ENCODE measurements at places on chromosomes 5 and 9.

DNA sequence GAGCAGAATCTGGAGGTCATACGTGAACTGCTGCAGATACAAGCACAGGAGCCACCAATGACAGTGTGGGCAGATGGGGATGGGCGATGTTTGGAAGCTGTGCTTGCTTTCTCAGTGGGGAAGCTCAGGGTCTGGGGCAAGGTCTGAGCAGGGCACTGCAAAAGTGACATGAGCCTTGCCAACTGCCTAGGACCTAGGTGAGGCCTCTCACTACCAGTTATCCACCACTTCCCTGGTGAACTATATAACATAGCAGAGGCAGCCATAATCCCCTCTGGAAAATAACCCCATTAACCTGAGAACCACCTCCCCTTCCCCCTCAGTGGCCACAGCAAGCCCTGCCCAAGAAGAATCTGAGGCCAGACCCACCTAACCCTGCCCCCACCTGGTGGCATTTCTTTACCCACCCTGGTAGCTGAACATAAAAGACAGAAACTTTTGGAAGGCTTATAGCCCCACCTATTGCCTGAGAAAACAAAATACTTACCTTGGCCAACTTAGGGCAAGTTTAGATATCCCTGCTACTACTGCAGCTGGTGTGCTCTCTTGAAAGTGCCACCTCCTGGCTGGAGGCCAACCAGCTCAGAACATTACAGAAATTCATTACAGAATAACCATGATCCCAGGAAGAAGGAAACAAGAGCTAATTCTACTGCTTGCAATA lies 18.8 kb upstream of the SPEF2 start:
- H3K36me3 ChIP-seq, result no peaks in the 10 kb centered on the region
- H3K27ac ChIP-seq, result no peak overlapping the region
- no peak overlapping the region for H3K4me3 ChIP-seq
- no peaks in the 10 kb centered on the region for H3K27me3 ChIP-seq
- DNase-seq, result no peak
- H3K4me1 ChIP-seq, result no peaks in the 10 kb centered on the region

DNA sequence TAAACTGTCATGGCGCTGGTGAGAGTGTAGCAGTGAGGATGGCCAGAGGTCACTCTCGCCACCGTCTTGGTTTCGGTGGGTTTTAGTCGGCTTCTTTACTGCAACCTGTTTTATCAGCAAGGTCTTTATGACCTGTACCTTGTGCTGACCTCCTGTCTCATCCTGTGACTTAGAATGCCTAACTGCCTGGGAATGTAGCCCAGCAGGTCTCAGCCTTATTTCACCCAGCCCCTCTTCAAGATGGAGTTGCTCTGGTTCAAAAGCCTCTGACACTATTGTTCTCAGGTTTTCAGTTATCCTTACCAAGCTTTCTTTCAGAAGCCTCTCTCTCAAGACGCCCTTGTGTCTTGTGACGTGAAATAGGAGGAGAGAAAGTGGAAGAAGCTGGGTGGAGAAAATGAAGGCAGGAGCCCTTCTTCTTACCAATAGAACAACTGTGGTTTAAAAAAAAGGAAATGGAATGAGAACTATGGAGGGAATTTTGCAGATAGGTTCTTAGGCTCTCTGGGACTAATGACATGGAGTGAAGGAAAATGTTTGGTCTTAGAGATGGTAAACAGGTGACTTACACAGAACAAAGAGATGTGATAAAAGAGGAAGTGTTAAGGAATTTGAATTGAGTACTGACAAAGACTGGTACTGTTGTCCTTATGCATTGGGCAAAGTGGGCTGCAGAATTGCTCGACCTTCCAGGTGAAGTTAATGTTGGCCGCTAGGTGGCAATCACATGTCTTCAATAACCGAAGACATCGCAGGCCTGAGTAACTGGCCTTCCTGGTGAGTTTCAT lies 133.3 kb upstream of the RAI14 start:
- no peaks in the 10 kb centered on the region for H3K36me3 ChIP-seq
- no peak for DNase-seq
- no peaks in the 10 kb centered on the region for H3K27me3 ChIP-seq

DNA sequence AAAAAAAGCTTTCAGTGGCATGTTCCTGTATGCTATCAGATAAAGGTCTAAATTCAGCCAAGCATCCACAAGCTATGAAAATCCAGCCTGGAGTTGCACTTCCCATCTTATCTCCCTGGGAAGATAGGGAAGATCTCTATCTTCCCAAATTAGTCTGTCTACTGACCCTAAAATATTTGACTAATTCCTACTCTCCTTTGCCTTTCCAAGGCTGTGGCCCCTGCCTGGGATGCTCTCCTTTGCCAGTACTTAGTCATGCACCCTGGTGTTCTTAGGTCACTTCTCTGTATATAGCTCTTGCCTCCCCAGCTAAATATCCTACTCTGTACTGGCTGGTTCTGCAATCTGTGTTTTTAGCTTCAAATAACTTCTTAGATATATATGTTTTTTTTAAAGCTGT lies 44.0 kb upstream of the PLPP1 start:
- H3K27me3 ChIP-seq, result no peaks in the 10 kb centered on the region
- H3K36me3 ChIP-seq, result no peaks in the 10 kb centered on the region
- H3K27ac ChIP-seq, result no peak overlapping the region

GRCh38 chr9:6894135-6894534 lies 136.4 kb downstream of the KDM4C start:
- no peak overlapping the region for H3K4me3 ChIP-seq
- no peak for DNase-seq
- peaks cover 3% of the 10 kb centered on the region for H3K4me1 ChIP-seq
- no peaks in the 10 kb centered on the region for H3K36me3 ChIP-seq
- no peak overlapping the region for H3K27ac ChIP-seq
- no peaks in the 10 kb centered on the region for H3K27me3 ChIP-seq

GRCh38 chr9:121281614-121282276 lies 13.8 kb downstream of the GSN start:
- no peaks in the 10 kb centered on the region for H3K27me3 ChIP-seq
- H3K27ac ChIP-seq, result peak overlapping the region; percentile 90
- no peak overlapping the region for H3K4me3 ChIP-seq
- peaks cover 72% of the 10 kb centered on the region for H3K4me1 ChIP-seq
- peaks cover 13% of the 10 kb centered on the region for H3K36me3 ChIP-seq
- peak; percentile 98 for DNase-seq

DNA sequence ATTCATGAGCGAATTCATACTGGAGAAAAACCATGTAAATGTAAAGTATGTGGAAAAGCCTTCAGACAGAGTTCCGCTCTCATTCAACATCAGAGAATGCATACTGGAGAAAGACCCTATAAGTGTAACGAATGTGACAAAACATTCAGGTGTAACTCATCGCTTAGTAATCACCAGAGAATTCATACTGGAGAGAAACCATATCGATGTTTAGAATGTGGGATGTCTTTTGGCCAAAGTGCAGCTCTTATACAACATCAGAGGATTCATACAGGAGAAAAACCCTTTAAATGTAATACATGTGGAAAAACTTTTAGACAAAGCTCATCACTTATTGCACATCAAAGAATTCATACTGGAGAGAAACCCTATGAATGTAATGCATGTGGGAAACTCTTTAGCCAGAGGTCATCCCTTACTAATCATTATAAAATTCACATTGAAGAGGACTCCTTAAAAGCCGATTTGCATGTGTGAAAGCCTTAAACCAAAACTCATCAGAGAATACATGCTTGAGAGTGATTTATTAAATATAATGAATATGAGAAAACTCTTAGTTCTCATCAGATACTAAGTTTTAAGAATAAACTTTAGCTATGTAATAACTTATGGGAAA lies 11.8 kb upstream of the ZFP2 start:
- H3K36me3 ChIP-seq, result peaks cover 10% of the 10 kb centered on the region
- no peak overlapping the region for H3K27ac ChIP-seq

DNA sequence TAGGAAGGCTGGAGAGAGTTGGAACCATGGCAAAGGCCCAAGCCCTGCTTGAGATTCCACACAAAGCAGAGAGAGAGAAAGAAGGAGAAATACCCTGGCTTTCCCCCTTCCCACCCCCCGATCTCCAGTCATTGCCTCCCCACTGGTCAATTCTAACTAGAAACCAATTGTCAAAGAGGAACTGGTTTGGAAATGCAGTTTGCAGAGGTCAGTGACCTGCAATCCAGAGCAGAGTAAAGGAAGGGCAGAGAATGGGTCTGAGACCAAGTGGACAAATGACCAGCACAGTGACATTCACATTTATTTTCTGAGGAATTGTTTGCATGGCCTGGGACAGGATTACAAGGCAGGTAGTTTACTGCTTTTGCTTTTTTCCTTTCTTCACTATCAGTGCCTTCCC lies 37.5 kb upstream of the ZFYVE16 start:
- H3K27me3 ChIP-seq, result no peaks in the 10 kb centered on the region
- H3K4me3 ChIP-seq, result no peak overlapping the region
- no peak overlapping the region for H3K27ac ChIP-seq
- H3K4me1 ChIP-seq, result no peaks in the 10 kb centered on the region
- H3K36me3 ChIP-seq, result no peaks in the 10 kb centered on the region
- DNase-seq, result no peak

GRCh38 chr9:1658661-1659362 lies 356.3 kb upstream of the SMARCA2 start:
- no peak overlapping the region for H3K27ac ChIP-seq
- no peak overlapping the region for H3K4me3 ChIP-seq
- H3K36me3 ChIP-seq, result no peaks in the 10 kb centered on the region
- no peaks in the 10 kb centered on the region for H3K27me3 ChIP-seq
- H3K4me1 ChIP-seq, result no peaks in the 10 kb centered on the region
- DNase-seq, result no peak

DNA sequence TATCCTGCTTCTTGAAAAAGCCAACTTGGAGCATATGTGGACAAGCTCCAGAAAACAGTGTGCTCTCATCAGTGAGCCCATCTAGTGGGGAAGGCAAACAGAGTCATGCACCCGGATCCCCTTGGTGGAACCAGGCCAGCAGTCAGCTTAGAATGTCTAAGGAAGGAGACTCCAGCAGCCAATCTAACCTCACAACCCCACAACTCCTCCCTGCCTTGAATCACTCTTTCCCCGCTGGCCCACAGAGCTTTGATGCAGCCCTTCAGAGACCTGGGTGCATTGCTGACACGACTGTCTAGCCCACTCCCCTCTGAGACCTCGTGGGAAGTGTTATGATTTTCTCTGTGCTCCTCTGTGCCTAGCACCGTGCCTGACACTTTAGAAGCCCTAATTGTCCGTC lies 623.7 kb downstream of the BNC2 start:
- H3K36me3 ChIP-seq, result no peaks in the 10 kb centered on the region
- no peak for DNase-seq
- no peaks in the 10 kb centered on the region for H3K27me3 ChIP-seq
- H3K27ac ChIP-seq, result no peak overlapping the region

GRCh38 chr9:104068546-104068945 lies 25.6 kb upstream of the SMC2 start:
- no peak overlapping the region for H3K27ac ChIP-seq
- no peak overlapping the region for H3K4me3 ChIP-seq
- no peak for DNase-seq
- H3K36me3 ChIP-seq, result no peaks in the 10 kb centered on the region
- H3K4me1 ChIP-seq, result no peaks in the 10 kb centered on the region
- no peaks in the 10 kb centered on the region for H3K27me3 ChIP-seq

GRCh38 chr5:93967923-93968322 lies 226.5 kb upstream of the POU5F2 start:
- H3K36me3 ChIP-seq, result no peaks in the 10 kb centered on the region
- H3K27ac ChIP-seq, result no peak overlapping the region
- H3K27me3 ChIP-seq, result no peaks in the 10 kb centered on the region
- H3K4me1 ChIP-seq, result no peaks in the 10 kb centered on the region

- H3K27ac ChIP-seq, result no peak overlapping the region
- peaks cover 8% of the 10 kb centered on the region for H3K36me3 ChIP-seq
- no peak for DNase-seq
- no peaks in the 10 kb centered on the region for H3K27me3 ChIP-seq
- no peak overlapping the region for H3K4me3 ChIP-seq
Measured at GRCh38 chr9:136081826-136082495, 13.1 kb downstream of the NACC2 start.

DNA sequence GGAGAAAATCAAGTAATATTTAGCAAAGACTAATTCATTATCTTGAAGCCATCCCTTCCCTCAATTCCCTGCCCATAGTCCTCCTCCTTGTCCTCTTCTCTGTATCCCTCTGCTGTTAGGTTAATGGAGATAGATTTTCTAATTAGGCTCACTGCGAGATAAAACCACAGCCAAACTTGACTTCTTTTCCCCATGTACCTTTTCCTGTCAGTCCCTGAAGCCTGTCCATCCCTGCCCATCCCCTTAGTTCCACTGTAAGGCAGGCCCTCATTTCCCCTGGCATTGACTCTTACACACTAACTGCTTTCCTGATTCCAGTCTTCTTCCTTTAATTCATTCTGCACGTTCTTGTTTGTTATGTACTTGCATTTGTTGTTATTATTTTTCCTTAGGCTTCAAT lies 1.2 kb downstream of the TLR4 start:
- DNase-seq, result no peak
- H3K27ac ChIP-seq, result no peak overlapping the region
- H3K4me3 ChIP-seq, result no peak overlapping the region
- H3K27me3 ChIP-seq, result no peaks in the 10 kb centered on the region
- H3K4me1 ChIP-seq, result no peaks in the 10 kb centered on the region
- no peaks in the 10 kb centered on the region for H3K36me3 ChIP-seq

DNA sequence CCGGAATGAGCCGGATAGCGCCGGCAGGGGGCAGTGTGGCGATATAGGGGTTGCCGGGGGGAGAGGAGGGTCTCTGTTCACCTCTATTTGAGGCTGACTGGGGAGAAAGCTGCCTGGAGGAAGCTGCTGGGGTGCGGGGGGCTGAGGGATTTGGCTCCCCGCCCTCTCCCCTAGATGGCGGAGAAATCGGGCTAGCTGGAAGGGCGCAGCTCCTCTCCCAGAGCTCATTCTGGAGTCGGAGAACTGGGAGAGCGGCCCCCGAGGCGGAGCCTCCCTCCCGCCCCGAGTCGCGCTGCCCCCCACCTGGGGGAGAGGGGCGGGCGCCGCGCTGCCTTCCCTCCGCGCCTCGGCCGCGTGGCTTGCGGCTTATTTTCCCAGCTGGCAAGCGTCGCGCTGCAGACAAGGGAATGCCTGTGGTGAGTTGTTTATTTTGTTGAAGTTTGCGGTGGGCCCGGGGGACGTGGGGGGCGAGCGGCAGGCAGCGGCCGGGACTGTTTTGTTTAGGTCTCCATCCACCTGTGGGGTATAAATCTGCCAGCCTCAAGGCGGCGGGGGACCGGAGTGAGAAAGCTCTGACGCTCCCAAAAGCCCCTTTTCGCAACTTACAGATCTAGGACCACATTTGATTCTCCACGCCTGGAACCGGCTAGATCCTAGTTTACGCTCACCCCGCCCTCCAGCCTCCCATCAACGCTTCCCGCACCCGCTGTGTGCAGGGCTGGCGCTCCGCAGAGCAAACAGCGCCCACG lies 4.1 kb upstream of the RGMB start:
- peak overlapping the region; percentile 61 for H3K27ac ChIP-seq
- H3K4me3 ChIP-seq, result peak overlapping the region; percentile 97
- H3K36me3 ChIP-seq, result no peaks in the 10 kb centered on the region
- peaks cover 16% of the 10 kb centered on the region for H3K4me1 ChIP-seq

DNA sequence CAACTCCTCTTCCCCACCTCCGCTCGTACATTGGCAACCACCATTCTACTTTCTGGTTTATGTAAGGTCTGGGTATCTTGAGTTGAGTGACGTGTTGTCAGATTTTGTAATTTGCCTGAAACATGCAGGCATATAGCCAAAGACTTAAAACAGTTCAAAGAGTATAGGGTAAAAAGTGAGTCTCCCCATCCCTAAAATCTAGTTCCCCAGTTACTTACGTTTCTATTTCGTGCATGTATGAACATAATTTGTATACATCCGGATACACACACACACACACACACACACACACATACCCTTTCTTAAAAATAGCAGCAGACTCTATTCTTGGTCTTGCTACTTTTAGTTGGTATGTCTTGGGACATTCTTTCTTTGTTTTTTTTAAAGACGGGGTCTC lies 915 bp downstream of the HSDL2 start:
- peaks cover 22% of the 10 kb centered on the region for H3K4me1 ChIP-seq
- DNase-seq, result no peak
- peak overlapping the region; percentile 90 for H3K4me3 ChIP-seq
- no peaks in the 10 kb centered on the region for H3K27me3 ChIP-seq
- peak overlapping the region; percentile 86 for H3K27ac ChIP-seq
- H3K36me3 ChIP-seq, result no peaks in the 10 kb centered on the region
